Endothelial cell (in vitro differentiated cells): ENCODE measurements at places on chromosomes 4 and X. TPM values are rescaled to one million over a fixed set of nuclear protein-coding genes. Genes with fewer than 3 reads are reported as not detected.

The DCHS2 gene
- total RNA-seq, result not detected

The TMEM192 gene
- total RNA-seq, result 11.6 TPM

The FAT1 gene
- total RNA-seq, result 67.7 TPM

The MAOA gene
- total RNA-seq, result 1.6 TPM

The DIPK2B gene
- total RNA-seq, result 286 TPM

The PFKFB1 gene
- total RNA-seq, result 0.49 TPM

The RHOXF2 gene
- total RNA-seq, result not detected

The SPINK2 gene
- not detected for total RNA-seq

The KCNE5 gene
- total RNA-seq, result 9.4 TPM

The CITED1 gene
- 3.2 TPM for total RNA-seq

The CYSLTR1 gene
- total RNA-seq, result 0.13 TPM

The UCP1 gene
- 19.5 TPM for total RNA-seq

The XAGE1A gene
- not detected for total RNA-seq

The TCEAL6 gene
- total RNA-seq, result not detected

The PARM1 gene
- total RNA-seq, result 0.18 TPM

The ADH1C gene
- total RNA-seq, result not detected

The PNMA6A gene
- 1.3 TPM for total RNA-seq

The SYN1 gene
- 2.9 TPM for total RNA-seq

The SRPX gene
- 23.8 TPM for total RNA-seq

The MTNR1A gene
- not detected for total RNA-seq

The PTTG2 gene
- total RNA-seq, result not detected

The GPC4 gene
- total RNA-seq, result 15.6 TPM

The CBR4 gene
- 21.4 TPM for total RNA-seq

The RELL1 gene
- total RNA-seq, result 36.6 TPM

The PAPSS1 gene
- total RNA-seq, result 450 TPM

The HELT gene
- total RNA-seq, result not detected

The C4orf46 gene
- 7.0 TPM for total RNA-seq

The AGTR2 gene
- 0.13 TPM for total RNA-seq
